ENCODE measurements at places on chromosomes 6 and 20. TPM values are rescaled to one million over a fixed set of nuclear protein-coding genes. Genes with fewer than 3 reads are reported as not detected.

Gene LRRC73
- total RNA-seq: 0.37 TPM

Gene CLDN20
- total RNA-seq: not detected

Gene RCAN2
- total RNA-seq: 6.7 TPM

Gene IP6K3
- total RNA-seq: 2.9 TPM

Gene NOX3
- total RNA-seq: not detected

Gene TMEM170B
- 19.7 TPM for total RNA-seq

Gene HSPA12B
- total RNA-seq: 0.71 TPM

Gene BHLHE23
- total RNA-seq: 0.22 TPM

Gene PRDM13
- not detected for total RNA-seq

Gene THBD
- total RNA-seq: 0.06 TPM

Gene SCUBE3
- 11.4 TPM for total RNA-seq

Gene JPH2
- not detected for total RNA-seq

DNA sequence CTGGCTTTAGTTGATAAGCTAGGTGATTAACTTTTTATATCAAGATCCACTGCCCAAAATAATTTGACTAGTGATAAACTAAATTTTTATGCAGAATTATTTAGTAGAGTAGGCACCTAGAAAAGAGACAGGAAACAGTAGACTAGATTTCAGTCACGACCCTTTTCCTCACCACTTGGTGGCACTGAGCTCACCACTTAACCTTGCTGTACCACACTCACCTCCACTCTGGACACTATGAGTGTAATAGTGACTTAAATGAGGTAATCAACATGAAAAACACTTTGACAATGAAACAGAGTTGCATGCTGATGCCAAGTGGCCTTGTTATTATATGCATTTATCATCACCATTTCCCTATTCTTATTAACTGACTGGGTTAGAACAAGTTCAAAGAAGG, 730.4 kb downstream of the KIF16B start:
- no peak for DNase-seq

GRCh38 chr20:34271956-34272355, 30.7 kb downstream of the ASIP start:
- DNase-seq: no peak

DNA sequence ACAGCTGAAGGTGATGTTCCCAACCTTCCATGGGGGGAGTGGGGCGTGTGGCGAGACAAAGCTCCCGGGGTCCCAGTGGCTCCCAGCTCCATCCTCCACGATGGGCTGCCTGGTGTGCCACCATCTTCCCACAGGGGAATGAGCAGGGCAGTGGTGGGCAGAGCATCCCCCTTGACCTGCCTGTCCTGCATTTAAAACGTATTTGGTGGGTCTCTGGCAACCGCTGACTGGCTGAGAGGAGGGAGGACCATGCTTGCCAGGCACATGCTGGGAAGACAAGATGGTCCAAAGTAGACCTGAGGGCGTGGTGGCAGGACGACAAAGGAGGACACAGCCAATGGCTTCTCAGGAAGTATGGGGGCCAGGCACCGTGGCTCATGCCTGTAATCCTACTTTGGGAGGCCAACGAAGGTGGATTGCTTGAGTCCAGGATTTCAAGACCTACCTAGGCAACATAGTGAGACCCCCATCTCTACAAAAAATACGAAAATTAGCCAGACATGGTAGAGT, 4.9 kb downstream of the TLDC2 start:
- DNase-seq: no peak

- no peak for DNase-seq
These were observed 1291.1 kb upstream of the MAP3K7 start for GRCh38 chr6:91877994-91878393.

DNA sequence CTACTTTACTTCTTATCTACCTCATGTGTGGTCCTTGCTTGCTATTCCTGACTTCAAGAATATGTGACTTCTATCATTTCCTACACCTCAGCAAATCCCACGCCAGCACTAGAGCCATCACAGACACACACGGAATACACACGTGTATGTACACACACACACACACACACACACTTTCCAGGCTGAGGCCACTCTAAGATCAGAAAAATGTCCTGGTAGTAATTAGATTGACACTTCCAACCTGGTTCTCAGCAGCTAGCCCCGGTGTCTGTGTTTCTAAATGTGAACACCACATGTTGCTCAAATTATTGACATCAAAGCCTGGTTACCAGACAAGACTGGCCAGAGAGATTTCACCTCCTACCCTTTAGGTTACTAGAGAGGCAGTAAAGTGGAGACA, 54.1 kb upstream of the SASH1 start:
- no peak for DNase-seq

GRCh38 chr6:11218538-11219399, 13.7 kb downstream of the NEDD9 start:
- DNase-seq: no peak

- no peak for DNase-seq
These were observed 7.6 kb downstream of the MAPK14 start for GRCh38 chr6:36035225-36035624.

GRCh38 chr20:55160996-55161395, 685.6 kb downstream of the DOK5 start:
- no peak for DNase-seq

DNA sequence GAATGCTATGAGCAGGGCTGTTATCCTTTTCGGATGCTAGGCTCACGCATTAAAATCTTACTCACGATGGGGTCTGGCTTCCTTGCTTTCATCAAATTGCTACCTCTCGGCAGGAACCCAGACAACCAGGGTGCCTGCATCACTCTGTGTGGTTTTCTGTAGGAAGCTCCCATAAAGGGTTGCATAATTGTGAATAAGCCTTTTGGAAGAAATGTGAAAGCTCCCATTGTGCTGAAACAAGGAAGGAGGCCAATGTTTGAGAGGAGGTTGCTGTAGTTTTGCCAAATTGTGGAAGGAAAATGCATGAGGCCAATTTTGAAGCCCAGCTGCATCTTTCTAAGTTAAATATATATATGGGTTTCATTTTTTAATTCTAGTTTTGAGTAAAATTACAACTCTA, 615.5 kb downstream of the C6orf118 start:
- peak; percentile 28 for DNase-seq

GRCh38 chr6:99605911-99606655, 550 bp upstream of the PRDM13 start:
- no peak for DNase-seq

- no peak for DNase-seq
These were observed 89.2 kb downstream of the UST start for GRCh38 chr6:148835920-148836441.

- no peak for DNase-seq
These were observed 715.8 kb upstream of the HS3ST5 start for GRCh38 chr6:115058414-115059211.

- no peak for DNase-seq
These were observed 9.7 kb upstream of the CCR6 start for GRCh38 chr6:167113047-167113754.

GRCh38 chr20:34401741-34402455, 38.8 kb downstream of the ITCH start:
- no peak for DNase-seq

DNA sequence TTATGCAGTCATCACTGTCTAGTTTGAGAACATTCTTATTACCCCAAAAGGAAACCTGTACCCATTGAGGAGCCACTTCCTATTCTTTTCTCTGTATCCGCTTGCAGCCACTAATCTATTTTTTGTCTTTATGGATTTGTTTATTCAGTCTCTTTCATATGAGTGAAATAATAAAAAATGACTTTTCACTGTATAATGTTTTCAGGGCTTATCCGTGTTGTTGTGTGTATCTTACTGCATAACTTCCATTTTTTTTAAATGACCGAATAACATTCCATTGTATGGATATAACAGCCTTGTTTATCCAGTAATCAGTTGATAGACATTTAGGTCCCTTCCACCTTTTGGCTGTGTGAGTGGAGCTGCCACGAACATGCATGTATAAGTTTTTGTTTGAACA, 86.6 kb downstream of the ZFAND3 start:
- DNase-seq: no peak

DNA sequence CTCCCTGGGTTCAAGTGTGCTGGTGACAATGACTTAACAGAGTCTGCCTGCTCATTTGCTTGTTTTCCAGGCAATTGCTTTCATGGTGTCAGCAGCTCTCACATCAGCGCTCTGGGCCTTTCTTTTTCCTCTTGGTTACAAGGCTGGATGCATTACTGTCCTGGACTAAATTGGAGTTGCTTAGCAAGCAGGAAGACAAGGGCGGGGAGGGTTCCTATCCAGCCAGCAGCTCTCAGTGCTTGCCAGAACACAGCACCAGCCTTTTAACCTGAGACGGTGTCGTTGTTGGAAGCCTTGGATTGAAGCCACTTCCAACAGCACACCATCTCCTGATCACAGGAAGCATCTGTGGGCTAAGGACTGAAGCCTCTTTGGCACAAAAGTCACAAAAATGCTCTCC, 606.9 kb downstream of the CDH26 start:
- no peak for DNase-seq

DNA sequence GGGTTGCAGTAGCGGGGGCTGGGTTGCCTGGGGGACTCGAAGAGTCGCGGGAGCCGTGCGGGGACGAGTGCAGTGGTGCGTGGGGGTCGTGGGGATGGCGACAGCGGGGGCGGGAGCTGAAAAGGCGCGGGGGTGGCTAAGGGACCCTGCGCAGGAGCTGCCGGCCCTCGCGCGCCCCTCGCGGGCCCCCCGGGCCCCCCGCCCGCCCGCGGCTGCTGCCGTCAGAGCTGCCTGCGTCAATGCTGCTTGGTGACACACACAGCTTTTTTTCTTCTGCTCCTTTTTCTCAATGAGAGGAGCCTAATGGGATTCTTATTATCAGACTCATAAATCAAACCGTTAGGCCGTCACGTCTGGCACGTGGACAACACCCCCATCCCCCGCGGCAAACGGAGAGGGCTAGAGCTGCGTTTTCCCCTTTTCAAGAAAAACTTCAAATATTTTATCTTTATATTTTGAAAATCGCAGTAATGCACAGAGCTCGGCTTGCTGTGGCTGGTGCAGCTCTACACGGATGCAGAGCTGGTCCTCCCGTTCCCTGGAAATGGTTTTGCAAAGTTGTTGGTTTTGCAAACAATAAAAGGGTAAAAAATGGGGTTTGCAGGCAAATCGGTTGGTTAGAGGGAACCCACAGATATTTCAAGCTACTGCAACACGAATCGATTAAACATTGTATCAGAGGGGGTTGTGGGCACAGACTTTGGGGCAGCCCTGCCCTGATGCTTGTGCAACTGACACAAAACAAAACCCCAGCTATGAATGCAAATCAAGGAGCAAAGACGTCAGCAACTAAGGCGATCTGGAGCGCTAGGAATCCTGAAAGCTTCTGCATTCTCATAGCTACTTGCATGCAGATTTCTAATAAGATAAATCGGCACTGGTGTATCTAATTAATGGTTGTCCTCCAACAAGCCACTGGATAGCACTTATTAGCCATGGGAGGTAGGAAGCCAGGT, 161.4 kb downstream of the TBXT start:
- DNase-seq: peak; percentile 70

GRCh38 chr6:22681761-22682160, 112.4 kb downstream of the HDGFL1 start:
- no peak for DNase-seq

GRCh38 chr6:85111481-85112011, 338.3 kb upstream of the NT5E start:
- peak; percentile 17 for DNase-seq

DNA sequence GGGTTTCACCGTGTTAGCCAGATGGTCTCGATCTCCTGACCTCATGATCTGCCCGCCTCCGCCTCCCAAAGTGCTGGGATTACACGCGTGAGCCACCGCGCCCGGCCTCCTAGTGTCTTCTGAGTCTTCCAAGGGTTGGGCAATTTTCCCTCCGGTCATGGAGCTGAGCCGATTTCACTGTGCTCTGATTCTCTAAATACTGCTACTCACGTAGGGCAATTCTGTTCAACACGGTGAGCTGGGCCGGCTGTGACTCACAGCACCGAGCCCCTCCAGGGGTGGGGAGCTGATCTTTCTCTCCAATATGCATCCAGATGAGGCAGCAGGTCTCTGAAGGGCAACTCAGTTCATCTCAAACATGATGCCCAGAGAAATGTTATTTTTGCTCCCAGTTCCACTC, 71.6 kb upstream of the CD93 start:
- DNase-seq: no peak

DNA sequence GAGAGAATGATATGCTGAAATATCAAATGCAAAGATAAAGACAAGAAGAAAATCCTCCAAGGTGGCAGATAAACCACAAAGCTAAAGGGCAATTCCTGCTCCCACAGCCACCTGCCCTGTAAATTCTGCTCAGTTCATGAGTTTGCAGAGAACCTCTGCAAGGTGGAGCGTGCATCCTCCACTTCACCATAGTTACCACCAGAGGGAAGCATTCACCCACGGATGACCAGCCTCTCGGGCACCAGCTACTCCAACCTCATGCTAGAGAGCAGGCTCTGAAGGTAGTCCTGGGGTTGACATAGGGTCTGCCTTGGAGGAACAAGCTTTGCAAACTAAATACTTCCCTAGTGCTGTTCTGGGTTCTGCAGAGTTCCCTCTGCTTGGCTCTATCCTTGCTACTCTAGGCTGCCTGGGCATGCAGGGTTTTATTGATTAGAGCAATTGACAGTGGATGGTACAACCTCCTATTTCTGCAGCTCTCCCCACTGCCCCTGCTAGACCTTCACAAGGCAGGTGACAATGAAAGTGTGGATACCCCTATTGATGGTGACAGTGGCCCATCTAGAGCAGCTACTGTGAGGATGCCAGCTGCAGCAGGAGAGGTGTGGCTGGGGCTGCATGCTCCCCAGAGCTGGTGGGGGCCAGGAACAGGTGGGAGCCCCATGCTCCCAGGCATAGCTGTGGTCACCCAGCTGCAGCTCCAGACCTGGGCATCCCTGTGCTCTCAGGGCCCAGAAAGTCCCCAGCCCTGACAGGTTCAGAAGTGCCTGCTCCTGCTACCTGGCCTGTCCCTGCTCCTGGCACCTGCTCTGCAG, 51.1 kb downstream of the GGTLC1 start:
- DNase-seq: peak; percentile 76

- DNase-seq: no peak
These were observed 20.4 kb downstream of the TAF11 start for GRCh38 chr6:34867484-34867883.

GRCh38 chr6:110859335-110859792, 15.2 kb upstream of the AMD1 start:
- no peak for DNase-seq

DNA sequence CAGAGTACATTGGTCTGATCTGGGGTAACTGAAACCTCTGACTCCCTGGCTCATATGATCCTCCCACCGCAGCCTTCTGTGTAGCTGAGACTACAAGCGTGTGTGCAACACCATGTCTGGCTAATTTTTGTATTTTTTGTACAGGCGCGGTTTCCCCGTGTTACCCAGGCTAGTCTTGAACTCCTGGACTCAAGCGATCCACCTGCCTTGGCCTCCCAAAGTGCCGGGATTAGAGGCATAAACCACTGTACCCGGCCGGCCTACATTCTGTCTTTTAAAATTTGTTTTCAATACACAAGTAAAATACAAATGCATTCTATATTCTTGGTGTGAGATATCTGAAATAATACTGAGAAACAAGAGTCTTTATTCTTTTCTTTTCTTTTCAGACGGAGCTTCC, 1.7 kb upstream of the CBFA2T2 start:
- no peak for DNase-seq

GRCh38 chr6:24649691-24650090, 3.7 kb upstream of the KIAA0319 start:
- DNase-seq: no peak

- no peak for DNase-seq
These were observed 8.0 kb upstream of the PERP start for GRCh38 chr6:138115201-138115600.

Data from neural progenitor cell (in vitro differentiated cells).